NCI-H524 (cell line): ENCODE measurements at places on chromosomes 4 and X.

DNA sequence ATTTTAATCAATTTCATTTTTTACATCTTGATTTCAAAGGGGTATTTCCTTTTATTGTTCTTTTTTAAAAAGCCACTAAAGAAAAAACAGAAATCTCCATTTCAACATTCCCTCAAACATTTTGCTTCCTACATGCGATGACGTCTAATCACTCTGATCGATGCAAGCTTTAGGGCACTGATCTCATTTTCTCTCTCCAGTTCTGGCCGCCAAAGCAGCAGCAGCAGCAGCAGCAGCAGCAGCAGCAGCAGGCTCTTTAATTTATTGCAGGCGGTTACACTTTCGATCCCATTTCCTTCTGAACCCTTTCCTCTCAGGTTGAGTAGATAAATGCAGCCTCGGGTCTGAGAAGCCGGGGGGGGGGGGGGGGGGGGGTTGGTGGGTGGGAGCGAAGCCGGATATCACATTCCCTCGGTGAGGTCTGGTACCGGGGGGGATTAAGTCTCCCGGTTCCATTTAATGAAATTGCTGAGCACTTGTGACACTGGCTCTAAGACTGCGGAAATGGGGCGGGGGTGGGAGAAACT lies 3.4 kb upstream of the PCDH7 start:
- DNase-seq = no peak

GRCh38 chr4:159273141-159273438 lies 170.2 kb downstream of the RAPGEF2 start:
- no peak for DNase-seq

GRCh38 chr4:10106421-10107039 lies 10.1 kb downstream of the WDR1 start:
- peak; percentile 30 for DNase-seq

DNA sequence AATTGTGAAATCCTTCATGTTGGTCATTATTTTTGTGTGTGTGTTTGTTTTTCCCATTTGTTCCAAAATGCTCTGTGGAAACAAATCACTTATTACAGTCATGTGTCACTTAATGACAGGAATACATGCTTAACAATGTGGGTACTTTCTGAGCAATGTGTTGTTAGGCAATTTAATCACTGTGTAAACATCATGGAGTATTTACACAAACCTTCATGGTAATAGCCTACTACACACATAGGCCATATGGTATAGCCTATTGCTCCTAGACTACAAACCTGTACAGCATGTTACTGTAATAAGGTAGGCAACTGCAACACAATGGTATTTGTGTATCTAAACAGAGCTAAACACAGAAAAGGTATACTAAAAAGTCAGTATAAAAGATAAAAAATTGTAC lies 388.9 kb upstream of the PPP1R2C start:
- DNase-seq = no peak

- DNase-seq = peak; percentile 51
Observed at GRCh38 chr4:169619518-169619957, 840 bp upstream of the CLCN3 start.

GRCh38 chr4:184954482-184954881 lies 63.8 kb upstream of the HELT start:
- DNase-seq = no peak

DNA sequence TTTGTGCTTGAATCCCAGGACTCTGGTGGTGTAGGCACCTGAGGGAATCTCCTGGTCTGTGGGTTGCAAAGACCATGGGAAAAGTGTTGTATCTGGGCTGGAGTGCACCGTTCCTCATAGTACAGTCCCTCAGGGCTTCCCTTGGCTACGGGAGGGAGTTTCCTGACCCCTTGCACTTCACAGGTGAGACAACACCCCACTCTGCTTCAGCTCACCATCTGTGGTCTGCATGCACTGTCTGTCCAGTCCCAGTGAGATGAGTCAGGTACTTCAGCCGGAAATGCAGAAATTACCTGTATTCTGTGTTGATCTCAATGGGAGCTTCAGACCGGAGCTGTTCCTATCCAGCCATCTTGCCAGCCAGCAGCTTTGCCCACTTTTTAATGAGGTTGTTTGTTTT lies 353.0 kb upstream of the IRS4 start:
- DNase-seq = no peak

GRCh38 chr4:88467392-88467791 lies 10.5 kb downstream of the HERC5 start:
- no peak for DNase-seq

DNA sequence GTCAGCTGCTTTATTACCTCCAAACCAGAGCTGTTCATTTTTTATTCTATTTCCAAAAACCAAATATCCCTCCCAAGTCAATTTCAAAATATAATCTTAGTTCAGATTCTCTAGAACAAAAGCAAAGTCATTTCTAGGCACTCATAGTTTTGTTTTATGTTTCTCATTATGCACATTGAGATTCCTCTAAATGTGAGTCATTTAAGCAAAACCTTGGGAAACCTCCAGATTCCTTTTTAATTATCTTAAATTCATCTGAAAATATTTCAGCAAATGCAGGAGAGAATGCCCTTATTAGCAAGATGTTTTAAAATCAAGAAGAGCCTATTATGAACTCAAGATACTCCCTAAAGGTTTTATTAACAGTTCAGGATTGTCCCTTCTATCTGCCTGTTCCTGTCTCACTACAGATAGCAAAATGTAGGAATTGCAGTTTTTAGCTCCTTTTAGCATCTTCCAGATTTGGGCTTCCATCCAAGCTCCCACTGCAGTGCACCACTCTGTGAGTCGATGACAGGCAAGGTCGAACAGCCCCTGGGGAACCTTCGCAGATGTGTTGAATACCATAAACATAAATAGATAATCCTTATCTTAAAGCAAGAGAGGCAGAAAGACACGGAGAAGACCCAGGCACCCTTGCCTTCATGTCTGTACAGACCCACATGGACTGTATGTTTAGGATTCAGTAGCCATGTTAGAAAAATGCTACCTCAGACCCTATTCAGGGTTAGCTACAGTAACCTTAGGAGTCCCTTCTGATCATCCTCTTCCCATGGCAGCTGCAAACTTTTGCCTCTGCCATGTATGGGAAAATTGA lies 11.3 kb upstream of the SLC9A7 start:
- no peak for DNase-seq

- DNase-seq = peak; percentile 34
Observed at GRCh38 chr4:37615059-37615719, 71.0 kb downstream of the RELL1 start.

GRCh38 chrX:64205441-64205734 lies at the start of gene AMER1:
Gene AMER1, minus strand, starts transcription at chrX:64205708. Its CDS starts 12,422 bp downstream, at chrX:64193286.
- DNase-seq = no peak

GRCh38 chrX:50103176-50103575 lies 97.6 kb downstream of the AKAP4 start:
- no peak for DNase-seq

DNA sequence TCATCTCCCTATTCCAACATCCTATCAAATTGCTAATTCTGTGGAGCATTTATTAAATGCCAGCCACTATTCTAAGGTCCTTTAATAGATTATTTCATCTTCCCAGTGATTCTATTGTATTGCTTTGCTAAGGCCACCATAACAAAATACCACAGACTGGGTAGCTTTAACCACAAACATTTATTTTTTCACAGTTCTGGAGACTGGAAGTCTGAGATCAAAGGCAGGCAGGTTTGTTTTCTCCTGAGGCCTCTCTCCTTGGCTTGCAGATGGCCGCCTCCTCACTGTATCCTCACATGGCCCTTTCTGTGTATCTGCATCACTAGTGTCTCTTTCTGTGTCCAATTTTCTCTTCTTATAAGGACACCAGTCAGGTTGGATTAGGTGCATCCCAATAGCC lies 64.5 kb downstream of the CPE start:
- DNase-seq = no peak

DNA sequence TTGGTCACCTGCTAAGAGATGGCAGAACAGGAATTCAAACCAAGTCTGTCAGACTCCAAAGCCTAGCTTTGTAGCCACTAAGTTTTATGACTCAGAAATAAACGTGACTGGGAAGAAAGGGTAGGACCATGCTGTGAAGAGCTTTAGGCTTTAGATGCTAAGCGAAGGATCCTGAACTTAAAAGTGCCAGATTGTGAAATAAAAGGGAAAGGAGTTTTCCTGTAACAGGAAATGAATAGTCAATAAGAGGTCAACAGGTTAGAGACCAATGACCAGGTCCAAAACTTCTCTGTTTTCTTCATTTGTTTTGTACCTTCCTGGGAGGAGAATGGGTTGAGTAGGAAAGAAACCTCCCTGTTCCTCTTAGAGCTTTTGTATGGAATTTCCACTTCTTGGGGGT lies 98.8 kb upstream of the EOLA2 start:
- no peak for DNase-seq

GRCh38 chrX:18002791-18003190 lies 141.7 kb upstream of the RAI2 start:
- no peak for DNase-seq

DNA sequence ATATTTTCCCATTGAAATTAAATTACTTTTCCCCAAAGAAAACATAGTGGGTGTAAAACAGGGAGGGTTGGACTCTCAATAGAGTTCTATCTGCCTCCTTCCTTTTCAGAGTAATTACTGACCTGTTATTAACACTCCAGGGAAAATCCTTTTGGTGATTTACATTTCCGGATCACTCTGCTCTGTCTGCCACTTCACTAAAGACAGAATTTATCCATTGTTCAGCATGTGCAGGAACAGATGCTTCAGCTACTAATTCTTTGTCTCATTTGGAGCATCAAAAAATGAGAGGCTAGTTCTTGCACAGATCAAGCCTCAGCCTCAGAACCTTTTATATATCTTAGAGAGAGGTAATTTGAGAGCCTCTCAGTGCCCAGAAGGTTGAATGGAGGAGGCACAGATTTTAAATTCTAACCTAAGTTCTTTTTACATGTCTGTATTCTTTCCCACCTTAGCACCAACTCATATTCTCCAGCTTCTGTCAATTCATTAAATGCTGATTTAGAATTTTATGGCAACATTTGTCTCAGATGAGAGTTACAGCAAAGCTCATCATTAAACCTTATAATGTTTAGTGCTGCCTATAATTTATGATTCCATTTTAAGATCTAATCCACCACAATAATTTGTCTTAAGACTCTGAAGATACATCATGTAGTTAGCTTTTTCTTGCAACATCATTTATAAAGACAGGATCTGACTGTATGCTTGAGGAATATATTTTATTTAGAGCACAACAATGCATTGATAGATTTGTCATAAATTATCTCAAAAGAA lies 1494.4 kb downstream of the STIM2 start:
- DNase-seq = peak; percentile 58

DNA sequence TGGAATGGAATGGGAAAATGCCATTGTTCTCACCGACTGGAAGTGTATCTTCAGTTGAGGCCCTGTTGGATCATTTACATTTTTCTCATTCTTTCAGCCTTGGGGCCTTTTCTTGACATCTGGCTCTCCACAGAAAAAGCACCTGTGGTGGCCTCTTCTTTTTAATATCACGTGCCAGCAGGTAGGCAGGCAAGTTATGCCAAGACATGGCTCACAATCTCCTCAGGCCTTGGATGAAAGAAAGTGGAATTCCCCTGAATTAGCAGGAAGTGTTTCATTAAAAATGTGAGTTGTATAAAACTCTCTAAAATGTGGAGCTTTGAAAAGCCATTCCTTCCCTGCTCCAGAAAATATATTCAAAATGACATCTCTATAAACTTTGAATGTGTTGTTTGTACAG lies 122.1 kb downstream of the FRAS1 start:
- DNase-seq = no peak

- no peak for DNase-seq
Observed at GRCh38 chrX:37846558-37846933, 825 bp downstream of the DYNLT3 start.

GRCh38 chrX:95622200-95622599 lies 1062.4 kb upstream of the DIAPH2 start:
- no peak for DNase-seq

GRCh38 chrX:19303256-19303880 lies 40.4 kb upstream of the PDHA1 start:
- no peak for DNase-seq

- DNase-seq = no peak
Observed at GRCh38 chrX:5823903-5824302, 404.8 kb downstream of the NLGN4X start.

DNA sequence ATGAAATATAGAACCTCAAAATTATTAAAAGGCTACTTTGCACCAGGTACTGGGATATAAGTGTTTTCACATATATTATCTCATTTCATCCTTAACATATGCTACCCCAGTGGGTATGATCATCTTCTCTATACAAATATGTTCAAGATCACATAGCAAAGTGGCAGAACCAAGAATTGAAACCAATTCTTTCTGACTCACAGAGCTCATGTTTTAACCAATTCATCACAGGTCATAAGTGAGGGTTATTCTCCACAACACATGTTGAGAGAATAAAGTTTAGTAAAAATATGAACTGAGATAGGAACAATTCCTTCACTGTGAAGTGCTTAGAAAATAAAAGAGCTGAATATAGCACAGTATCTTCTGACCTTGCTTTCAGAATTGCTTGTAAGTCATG lies 442.9 kb upstream of the RASGEF1B start:
- no peak for DNase-seq

GRCh38 chrX:111168314-111168713 lies 72.3 kb downstream of the PAK3 start:
- DNase-seq = peak; percentile 33

DNA sequence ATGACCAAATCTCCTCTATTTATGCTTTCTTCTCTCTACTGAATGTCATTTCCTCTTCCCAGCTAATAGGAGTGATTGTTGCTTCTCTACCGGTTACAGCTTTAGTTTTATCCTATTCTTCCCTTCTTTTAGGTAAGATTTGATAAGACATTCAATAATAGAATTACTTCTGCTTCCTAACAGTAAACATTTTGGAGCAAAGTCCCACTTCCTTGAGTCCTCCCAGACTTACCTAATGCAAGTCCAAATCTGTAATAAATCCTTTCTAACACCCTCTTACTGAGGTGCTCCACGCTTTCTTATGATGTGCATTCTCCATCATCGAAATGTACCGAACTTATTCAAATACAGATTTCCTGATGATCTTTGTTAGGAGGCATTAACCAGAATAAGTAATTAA lies 79.2 kb upstream of the GPM6A start:
- no peak for DNase-seq

DNA sequence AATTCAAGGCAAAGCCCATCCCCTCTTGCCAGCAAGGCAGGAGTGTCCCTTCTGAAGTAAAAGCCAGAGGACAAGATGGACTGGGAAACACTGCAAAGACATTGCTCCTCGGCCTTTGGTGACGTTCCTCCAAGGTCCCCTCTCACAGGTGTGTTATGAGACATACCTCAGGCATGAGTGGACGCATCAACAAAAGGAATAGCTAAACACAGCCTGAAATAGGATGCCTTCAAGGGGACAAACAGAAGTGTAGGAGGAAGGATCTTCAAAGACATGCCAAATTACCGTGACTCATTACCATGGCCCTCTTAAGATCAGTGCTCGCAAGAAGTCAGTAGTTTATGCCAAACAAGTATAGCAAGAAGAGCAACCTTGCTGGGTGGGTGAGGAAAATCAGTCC lies 6.0 kb upstream of the IDS start:
- DNase-seq = no peak

GRCh38 chr4:31655328-31655727 lies 935.2 kb downstream of the PCDH7 start:
- DNase-seq = no peak

DNA sequence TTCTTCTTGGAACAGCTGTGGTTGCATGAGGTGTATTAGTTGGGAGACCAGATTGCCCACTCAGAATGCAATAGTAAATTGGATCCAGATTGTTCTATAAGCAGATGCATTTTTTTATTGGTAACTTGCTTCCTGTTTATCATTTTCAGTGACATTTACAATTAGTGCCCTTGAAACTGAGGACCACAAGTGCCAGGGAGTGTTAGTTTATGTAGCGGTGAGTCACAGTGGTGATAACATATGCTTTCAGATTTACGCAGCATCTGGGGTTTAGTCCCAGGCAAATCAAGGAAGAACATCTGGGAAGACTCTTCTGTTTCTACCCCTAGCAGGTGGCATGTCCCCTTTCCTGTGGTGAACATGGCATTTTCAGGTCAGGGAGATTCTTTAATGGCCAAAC lies 24.1 kb downstream of the FRMPD4 start:
- peak; percentile 68 for DNase-seq
